Neural crest cell (in vitro differentiated cells): ENCODE measurements at places on chromosomes 7 and 10.
A peak's percentile ranks its signal among the peaks of the same experiment; 100 is the strongest.

- no peaks in the 10 kb centered on the region for H3K27me3 ChIP-seq
- H3K36me3 ChIP-seq: no peaks in the 10 kb centered on the region
- no peak overlapping the region for H3K27ac ChIP-seq
- no peak overlapping the region for H3K4me3 ChIP-seq
These were observed 1194.4 kb upstream of the SORCS1 start for GRCh38 chr10:108358912-108359311.

DNA sequence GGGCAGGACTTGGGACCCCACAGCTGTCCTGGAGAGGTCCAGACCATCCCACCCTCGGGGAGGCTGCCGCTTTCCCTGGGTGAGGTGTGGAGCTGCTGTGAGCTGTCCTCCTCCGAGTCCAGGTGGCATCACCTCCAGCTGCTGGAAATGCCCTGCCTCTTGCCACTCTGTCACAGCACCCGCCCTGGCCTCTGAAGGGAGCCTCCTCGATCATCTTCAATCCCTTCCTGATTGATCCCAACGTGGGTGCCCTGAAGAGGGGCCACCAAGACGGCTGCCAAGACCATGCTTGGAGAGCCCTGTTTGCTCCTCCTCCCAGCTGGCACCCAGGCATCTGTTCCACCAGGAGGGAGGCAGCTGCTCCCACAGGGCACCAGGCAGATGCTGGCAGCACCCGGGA lies 4.6 kb downstream of the C10orf105 start:
- no peak overlapping the region for H3K4me3 ChIP-seq
- H3K4me1 ChIP-seq: peaks cover 4% of the 10 kb centered on the region
- H3K36me3 ChIP-seq: no peaks in the 10 kb centered on the region
- no peaks in the 10 kb centered on the region for H3K27me3 ChIP-seq
- no peak for DNase-seq

DNA sequence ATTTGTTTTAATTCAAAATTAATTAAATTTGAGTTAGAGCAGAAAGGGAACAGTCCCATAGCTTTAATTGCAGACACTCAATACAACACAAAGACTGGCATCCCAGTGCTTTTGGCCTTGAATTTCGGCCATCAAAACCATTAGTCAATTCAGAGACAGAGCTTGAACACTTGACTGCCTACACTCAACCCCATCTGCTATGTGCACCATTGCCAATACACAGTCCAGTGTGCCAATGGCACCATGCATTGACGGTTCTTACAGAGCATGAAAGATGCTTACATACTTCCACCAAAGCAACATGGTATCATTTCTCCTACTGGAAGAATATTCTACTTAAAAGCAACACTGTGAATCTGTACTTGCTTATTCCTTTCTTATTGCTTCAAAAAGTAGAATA lies 43.6 kb upstream of the LRRTM3 start:
- DNase-seq: no peak
- no peaks in the 10 kb centered on the region for H3K4me1 ChIP-seq
- no peaks in the 10 kb centered on the region for H3K27me3 ChIP-seq
- H3K27ac ChIP-seq: no peak overlapping the region
- no peaks in the 10 kb centered on the region for H3K36me3 ChIP-seq
- H3K4me3 ChIP-seq: no peak overlapping the region

DNA sequence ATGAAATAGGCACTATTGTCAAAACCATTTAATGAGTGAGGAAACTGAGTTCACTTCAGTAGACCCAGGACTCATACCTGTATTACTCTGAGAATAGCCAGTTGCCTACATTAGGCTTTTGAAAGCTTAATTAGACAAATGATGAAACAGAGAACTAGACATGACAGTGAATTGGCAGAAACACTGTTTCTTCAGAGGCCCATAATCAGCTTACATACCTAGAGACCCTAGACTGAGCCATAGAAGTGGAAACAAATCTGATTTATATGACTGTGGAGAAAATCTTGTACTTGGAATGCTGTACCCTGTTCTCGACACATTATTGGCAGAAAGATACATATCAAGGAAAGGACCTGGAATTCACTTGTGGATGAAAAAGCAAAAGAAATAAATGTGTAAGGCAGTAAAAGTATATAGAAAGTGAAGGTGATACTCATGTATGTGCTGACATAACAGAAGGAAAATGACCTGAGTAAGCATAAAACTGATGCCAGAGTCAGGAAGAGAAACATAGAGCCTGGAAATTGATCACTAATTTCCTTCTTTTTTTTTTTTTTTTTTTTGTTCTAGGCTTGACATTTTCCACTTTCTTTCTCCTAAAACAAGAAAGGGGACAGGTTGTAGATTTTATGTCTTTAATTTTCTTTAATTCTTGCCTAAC lies 251.5 kb downstream of the BICC1 start:
- no peaks in the 10 kb centered on the region for H3K27me3 ChIP-seq
- no peak for DNase-seq
- H3K4me3 ChIP-seq: no peak overlapping the region
- H3K4me1 ChIP-seq: no peaks in the 10 kb centered on the region
- no peak overlapping the region for H3K27ac ChIP-seq
- no peaks in the 10 kb centered on the region for H3K36me3 ChIP-seq

GRCh38 chr10:58157076-58157766 lies 110.5 kb downstream of the IPMK start:
- DNase-seq: no peak
- no peak overlapping the region for H3K4me3 ChIP-seq
- no peaks in the 10 kb centered on the region for H3K4me1 ChIP-seq
- peaks cover 26% of the 10 kb centered on the region for H3K27me3 ChIP-seq

DNA sequence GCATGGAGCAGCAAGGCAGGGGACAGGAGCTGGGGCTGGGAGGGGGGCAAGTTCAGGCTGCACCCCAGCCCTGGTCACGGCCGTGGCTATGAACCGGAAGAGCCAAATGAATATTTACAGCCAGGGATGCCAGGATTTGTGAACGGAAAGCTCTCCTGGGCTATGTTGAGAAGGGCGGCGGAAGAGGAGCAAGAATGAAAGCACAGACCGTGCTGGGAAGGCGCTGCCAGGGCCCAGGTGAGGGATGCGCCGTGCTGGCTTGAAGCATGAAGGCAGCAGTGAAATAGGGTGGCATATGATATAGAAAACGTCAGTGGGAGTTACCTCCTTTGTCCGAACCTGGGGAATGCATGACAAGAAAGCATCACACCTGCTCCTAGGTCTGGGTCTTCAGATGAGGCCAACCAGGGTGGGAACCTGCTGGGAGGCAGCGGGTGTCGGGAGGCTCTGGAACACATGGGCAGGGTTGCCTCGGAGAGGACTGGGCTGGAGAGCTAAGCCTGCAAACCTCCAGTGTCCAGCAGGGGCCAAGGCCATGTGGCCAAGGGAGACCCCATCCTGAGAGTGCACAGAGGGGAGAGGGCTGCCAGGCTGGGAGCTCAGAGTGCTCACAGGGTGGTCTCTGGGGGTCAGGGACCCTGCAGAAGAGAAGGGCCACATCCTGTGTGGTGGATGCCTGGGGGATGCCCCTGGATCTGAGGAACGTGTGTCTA lies 120.6 kb upstream of the TCERG1L start:
- peaks cover 7% of the 10 kb centered on the region for H3K27me3 ChIP-seq
- DNase-seq: no peak
- no peaks in the 10 kb centered on the region for H3K36me3 ChIP-seq
- no peak overlapping the region for H3K4me3 ChIP-seq
- H3K27ac ChIP-seq: no peak overlapping the region

DNA sequence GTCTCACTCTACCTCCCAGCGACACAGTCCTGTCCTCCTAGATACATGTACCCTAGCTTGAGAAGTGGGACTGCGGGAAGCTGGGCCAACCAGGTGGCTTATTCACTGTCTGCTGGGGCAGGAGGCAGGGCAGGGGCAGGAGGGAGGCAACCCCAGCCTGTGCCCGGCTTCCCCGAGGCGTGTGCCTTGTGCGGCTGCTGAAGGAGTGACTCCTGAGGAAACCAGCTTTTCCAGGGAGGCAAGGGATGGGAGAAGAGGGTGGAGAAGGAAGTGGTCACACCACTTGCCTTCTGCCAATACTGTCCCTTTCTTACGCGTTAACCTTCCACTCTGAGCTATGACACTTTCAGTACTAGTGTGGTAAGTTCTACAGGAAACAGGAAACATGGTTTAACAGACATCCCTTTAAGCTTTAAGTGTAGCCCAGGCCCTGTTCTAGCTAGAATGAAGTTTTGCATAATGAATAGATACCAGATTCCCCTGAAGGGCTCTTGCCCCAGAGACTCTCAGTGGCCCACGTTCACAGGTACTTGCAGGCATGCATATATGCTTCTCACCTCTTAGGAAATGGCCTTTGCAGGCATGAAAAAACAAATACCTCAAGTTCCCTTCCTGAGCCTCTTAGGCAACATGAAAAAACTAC lies 40.6 kb downstream of the SYPL1 start:
- DNase-seq: no peak
- H3K27me3 ChIP-seq: no peaks in the 10 kb centered on the region
- peak overlapping the region; percentile 23 for H3K27ac ChIP-seq
- no peak overlapping the region for H3K4me3 ChIP-seq
- peaks cover 5% of the 10 kb centered on the region for H3K4me1 ChIP-seq
- no peaks in the 10 kb centered on the region for H3K36me3 ChIP-seq

GRCh38 chr7:153948060-153948459 lies 104.1 kb upstream of the DPP6 start:
- H3K27ac ChIP-seq: no peak overlapping the region
- DNase-seq: no peak
- peaks cover 24% of the 10 kb centered on the region for H3K36me3 ChIP-seq
- H3K4me1 ChIP-seq: no peaks in the 10 kb centered on the region
- no peak overlapping the region for H3K4me3 ChIP-seq

- peaks cover 7% of the 10 kb centered on the region for H3K27me3 ChIP-seq
- no peaks in the 10 kb centered on the region for H3K36me3 ChIP-seq
- no peak for DNase-seq
- H3K27ac ChIP-seq: no peak overlapping the region
These were observed 30.1 kb upstream of the CNPY1 start for GRCh38 chr7:155576416-155576815.

DNA sequence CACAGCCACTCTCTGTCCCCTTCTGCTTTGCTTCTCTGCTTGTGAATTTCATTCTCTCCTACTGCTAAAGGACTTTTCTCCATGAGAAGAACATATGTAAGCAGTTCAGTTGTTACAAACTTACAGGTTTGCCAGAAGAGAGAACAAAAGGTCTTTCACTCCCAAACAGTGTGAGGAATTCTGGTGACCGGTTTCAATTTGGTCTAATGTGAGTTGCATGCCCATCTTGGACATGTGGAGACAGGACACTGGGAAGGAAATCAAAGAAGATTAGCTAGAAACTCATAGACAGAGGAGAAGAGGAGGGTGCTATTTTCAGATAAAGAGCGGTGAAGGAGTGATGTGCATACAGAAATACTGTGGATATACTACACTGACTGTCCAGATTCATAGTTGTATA lies 209.5 kb upstream of the INHBA start:
- no peaks in the 10 kb centered on the region for H3K36me3 ChIP-seq
- no peaks in the 10 kb centered on the region for H3K27me3 ChIP-seq
- no peaks in the 10 kb centered on the region for H3K4me1 ChIP-seq
- H3K4me3 ChIP-seq: no peak overlapping the region
- no peak for DNase-seq
- H3K27ac ChIP-seq: no peak overlapping the region

DNA sequence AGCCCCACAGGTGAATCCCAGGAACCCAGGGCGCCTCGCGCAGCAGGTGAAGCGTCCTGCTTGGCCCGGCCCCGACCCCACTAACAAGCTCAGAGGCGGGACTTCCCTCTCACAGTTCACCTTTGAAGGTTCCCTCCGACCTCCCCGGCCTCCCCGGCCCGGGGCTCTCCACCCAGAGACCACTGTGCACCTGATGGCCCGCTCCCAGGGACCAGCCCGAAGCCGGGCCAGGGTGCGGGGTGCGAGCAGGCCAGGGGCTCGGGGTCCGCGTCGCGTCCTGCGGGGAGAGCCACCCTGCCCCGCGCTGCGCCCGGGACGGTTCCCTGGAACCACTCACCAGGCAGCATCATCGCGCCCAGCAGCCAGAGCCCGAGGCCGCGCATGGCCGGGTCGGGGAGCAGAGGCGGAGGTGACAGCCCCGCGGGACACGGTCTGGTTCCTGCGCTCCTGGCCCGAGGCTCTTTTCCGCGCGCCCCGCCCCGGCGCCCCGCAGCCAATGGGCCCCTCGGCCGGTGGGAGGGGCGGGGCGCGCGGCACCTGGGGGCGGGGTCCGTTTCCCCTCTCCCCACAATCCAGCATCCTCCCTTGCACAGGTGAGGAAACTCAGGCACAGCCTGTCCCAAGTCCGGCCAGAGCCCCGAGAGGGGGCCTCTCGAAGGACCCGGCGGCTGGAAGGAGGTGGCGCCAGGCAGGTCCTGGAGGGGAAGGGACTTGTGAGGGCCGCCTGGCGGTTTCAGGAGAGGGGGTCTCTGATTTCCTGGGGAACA lies at the start of gene ADAM8:
ADAM8 (minus strand) TSS at position 434 of the 767 bp plus-strand sequence; CDS start at position 383, 51 bp downstream.
- no peaks in the 10 kb centered on the region for H3K36me3 ChIP-seq
- H3K27ac ChIP-seq: no peak within 1 kb of the TSS

GRCh38 chr7:154425271-154425670 lies 373.1 kb downstream of the DPP6 start:
- H3K27ac ChIP-seq: no peak overlapping the region
- no peaks in the 10 kb centered on the region for H3K27me3 ChIP-seq
- no peaks in the 10 kb centered on the region for H3K36me3 ChIP-seq
- H3K4me3 ChIP-seq: no peak overlapping the region

- peak overlapping the region; percentile 53 for H3K27ac ChIP-seq
- H3K4me3 ChIP-seq: no peak overlapping the region
- DNase-seq: no peak
- H3K27me3 ChIP-seq: no peaks in the 10 kb centered on the region
These were observed 122.3 kb downstream of the SVIL start for GRCh38 chr10:29512425-29512974.

- DNase-seq: peak; percentile 18
- H3K27me3 ChIP-seq: peaks cover 22% of the 10 kb centered on the region
- no peaks in the 10 kb centered on the region for H3K4me1 ChIP-seq
These were observed 233.2 kb upstream of the PRSS1 start for GRCh38 chr7:142516038-142516501.

- no peaks in the 10 kb centered on the region for H3K36me3 ChIP-seq
- peaks cover 7% of the 10 kb centered on the region for H3K4me1 ChIP-seq
- no peaks in the 10 kb centered on the region for H3K27me3 ChIP-seq
- H3K4me3 ChIP-seq: no peak overlapping the region
- H3K27ac ChIP-seq: no peak overlapping the region
These were observed 61.8 kb upstream of the IL6 start for GRCh38 chr7:22664988-22665798.

DNA sequence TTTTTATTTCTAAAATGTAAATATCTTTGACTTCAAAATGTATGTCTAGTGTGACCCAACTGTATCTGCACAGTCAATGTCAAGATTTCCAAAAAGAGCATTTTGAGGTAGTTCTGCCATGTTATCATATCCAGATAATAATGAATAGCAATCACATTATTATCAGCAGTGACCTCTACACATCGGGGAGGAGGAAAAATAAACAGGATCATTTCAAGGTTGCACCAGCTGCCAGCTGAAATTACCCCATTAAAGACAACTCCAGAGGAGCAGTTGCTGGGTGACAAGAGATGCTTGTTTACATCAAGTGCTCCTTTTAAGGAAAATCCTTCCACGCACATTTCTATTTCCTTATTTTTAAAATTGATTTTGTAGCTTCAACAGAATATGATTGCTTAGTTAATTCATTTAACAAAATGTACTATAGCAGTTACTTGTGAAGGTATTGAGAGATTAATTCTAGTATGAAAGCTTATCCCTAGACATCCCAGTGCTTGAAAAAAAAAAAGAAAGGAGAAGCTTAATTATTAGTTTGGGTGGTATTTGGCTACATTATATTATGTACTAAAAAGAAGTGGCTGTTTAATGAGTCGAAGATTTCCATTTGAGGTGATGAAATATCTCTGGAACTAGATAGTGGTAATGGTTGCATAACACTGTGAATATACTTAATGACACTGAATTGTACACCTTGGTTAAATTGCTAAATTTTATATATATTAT lies 19.3 kb upstream of the SLC35G1 start:
- DNase-seq: no peak
- no peaks in the 10 kb centered on the region for H3K27me3 ChIP-seq
- H3K36me3 ChIP-seq: no peaks in the 10 kb centered on the region
- peaks cover 7% of the 10 kb centered on the region for H3K4me1 ChIP-seq
